Suprapubic skin (tissue), 4 donors: ENCODE measurements at places on chromosomes 12 and 14.
A peak's percentile ranks its signal among the peaks of the same experiment; 100 is the strongest.

DNA sequence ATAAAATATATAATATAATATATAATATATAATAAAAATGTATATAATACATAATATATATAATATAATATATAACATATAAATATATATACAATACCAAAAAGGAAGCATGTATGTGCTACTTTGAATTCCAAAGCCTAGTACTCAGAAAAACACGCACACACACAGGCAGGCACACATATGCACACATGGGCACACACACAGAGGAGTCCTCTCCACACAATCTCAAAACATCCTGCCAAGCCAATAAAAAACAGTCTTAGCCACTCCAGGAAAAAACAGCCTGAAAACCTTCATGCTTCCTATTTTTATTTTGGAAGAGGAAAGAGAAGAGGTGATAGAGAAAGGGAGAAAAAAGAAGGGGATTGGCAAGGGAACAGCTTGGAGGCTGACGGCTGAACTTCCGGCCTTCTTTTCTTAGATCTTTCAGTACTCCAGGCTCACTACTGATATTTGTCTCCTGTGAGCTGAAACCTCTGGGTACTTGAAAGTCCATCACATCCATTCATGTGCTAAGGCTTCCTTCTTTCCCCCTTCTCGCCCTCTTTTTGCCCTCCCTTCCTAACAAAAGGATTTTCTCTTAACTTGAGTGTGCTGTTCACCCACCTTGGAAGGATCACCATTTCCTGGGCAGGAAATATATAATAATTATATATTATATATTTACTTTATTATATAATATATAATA, 394.2 kb downstream of the NUAK1 start:
- DNase-seq, result no peak

GRCh38 chr14:59849411-59850130, 21.0 kb downstream of the RTN1 start:
- DNase-seq, result no peak

DNA sequence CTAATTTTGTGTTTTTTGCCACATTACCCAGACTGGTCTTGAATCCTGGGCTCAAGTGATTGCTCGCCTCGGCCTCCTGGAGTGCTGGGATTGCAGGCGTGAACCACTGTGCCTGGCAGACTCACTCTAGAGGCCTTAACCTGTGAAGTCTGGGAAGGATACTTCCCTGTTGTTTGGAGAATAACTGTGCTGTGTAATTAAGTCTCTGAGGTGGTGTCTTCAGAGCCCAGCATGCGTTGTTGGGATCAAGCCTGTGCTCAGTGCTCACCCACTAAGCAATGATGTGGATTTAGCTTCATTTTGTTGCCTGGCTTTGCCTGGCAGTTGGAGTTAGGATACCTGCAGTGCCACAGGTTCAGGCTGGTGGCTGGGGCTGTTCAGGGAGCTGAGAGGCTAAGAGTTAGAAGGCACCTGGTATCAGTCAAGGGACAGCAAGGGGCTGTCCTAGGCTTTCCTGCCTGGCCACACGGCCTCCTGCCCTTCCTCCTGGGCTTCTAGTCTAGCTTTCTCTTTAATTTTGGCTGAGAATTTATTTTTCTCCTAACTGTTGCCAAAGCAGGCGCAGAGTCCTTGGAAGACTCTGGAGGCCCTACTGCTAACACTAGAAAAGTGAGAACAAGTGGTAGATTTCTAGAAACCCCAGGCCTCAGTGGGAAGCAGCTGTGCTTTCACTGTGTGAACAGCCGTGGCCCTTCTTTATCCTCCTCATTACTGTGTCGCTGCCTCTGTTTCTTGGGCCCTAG, 38.5 kb downstream of the EP400 start:
- no peak for DNase-seq

GRCh38 chr12:30970559-30971197, 44.1 kb downstream of the TSPAN11 start:
- DNase-seq, result no peak

DNA sequence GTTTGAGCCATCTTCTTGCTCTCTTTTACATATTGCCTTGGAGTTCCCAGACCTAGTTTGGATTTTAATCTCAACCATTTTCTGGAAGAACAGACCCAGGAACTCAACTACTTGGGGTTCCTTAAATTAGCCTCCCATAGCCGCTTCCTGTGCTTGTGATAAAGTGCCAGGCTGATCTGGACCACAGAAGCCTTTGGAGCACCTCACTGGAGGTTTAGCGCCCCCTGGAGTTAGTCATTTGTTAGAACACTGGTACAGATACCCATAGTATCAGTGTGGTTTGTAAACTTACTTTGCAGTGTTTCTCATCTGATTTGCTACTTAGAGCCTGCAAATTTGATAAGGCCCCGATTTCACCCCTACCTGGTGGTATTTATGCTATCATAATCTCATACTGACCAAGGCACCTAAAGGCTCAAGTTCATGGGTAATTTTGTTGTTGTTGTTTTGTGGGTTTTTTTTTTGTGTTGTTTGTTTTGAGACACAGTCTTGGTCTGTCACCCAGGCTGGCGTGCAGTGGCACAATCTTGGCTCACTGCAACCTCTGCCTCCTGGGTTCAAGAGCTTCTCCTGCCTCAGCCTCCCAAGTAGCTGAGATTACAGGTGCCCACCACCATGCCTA, 3.7 kb downstream of the UNC119B start:
- no peak for DNase-seq

DNA sequence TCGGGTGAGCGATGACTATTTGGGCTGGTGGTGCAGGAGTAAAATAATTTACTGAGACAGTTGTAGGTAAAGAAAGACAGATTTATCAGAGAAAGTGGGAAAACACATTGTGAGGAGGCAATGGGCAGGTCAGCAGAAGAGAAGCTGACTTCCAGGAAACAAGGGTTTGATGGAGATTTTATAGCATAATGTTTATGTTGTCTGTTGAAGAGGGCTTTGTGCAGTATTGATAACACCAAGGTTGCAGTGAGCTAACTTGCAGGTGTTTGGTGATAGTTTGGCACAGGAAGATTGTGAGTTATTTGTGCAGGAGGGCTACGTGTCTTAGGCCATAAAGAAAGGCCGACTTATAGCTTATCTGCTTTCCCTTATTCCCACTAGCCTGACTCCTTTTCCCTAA, 72.2 kb downstream of the DHRS2 start:
- DNase-seq, result no peak

GRCh38 chr14:104169699-104170479, 31.5 kb downstream of the KIF26A start:
- no peak for DNase-seq

- DNase-seq, result no peak
Measured at GRCh38 chr12:129841251-129841650, 62.6 kb downstream of the TMEM132D start.

- no peak for DNase-seq
Measured at GRCh38 chr12:67096533-67097318, 172.4 kb upstream of the CAND1 start.

GRCh38 chr14:48936362-48936761, 649.8 kb downstream of the RPS29 start:
- no peak for DNase-seq

- DNase-seq, result no peak
Measured at GRCh38 chr12:57372233-57372632, 58.6 kb downstream of the R3HDM2 start.

DNA sequence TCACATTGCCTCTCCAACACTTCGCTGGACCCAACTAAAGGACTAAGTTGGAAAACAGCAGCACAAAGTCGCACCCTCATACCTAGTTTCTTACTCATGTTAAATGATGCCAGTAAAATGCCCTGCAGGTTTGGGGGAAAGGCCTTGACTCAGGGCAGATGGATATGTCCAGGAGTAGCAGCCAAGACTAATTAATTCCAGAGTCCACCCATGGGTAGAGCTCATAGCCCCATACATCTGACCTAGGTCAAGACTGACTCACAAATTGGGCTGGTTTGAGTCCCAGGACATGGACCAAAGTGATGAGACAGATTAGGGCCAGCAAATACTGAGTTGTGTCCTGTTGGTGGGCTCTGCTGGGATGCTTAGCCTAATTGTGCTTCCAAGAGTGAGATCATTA, 224.0 kb upstream of the BTG1 start:
- no peak for DNase-seq

DNA sequence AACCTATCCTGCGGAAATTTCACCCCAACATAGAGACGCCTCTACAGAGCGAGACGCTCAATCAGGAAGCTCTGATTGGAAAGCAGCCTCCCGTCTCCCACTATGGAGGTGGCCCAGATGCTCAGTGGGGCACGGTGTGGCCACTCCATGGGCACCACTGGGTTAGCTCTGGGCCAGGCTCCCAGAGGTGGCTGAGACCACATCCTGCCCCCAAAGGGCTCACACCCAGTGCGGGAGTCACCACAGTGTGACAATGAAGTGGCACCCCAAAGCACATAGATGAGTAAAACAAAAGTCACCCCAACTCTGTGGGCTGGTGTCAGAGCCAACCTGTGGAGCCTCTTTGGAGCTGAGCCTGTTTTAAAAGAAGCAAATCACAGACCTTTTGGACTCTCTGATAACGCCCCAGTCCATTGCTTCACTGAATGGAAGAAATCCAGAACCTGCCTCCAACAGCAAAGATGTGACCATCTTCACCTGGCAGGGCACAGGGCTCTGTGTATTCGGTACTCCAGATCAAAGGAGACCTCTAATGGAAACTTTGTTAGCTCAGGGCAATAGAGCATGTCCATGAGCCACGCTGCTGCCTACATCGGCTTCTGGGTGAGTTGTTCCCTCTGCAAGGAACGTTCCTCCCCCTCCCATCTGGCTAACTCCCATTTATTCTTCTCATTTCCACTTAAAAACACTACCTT, 19.6 kb downstream of the CLMN start:
- DNase-seq, result no peak

DNA sequence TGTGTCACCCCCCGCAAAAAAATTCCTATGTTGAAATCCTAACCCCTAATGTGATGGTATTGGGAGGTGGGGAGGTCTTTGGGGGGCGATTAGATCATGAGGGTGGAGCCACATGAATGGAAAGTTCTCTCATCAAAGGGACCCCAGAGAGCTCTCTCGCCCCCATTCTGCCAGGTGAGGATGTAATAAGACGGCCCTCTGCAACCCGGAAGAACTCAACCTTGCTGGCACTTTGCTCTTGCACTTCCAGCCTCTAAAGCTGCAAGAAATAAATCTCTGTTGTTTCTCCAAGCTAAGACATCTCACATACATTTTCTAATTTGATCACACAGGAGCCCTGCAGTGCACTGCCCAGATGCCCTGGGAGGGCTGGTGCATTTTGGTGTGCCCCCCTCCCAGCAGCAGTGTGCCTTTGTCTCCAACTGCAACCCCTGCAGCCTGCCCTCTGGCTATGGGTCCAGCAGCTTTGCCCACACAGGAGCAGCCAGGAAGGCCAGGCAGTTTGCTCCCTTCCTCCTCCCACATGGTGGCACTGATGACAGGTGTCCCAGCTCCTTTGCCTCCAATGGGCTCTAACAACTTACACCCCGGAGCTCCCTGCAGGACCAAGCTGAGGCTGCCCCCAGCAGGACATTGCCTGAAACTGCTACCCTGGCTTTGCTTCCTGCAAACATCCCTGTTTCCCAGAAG, 59.3 kb downstream of the C14orf132 start:
- DNase-seq, result peak; percentile 78

- DNase-seq, result no peak
Measured at GRCh38 chr12:87259391-87259790, 769.8 kb downstream of the C12orf50 start.

GRCh38 chr14:105852378-105853088, 326.1 kb downstream of the TMEM121 start:
- peak; percentile 70 for DNase-seq

DNA sequence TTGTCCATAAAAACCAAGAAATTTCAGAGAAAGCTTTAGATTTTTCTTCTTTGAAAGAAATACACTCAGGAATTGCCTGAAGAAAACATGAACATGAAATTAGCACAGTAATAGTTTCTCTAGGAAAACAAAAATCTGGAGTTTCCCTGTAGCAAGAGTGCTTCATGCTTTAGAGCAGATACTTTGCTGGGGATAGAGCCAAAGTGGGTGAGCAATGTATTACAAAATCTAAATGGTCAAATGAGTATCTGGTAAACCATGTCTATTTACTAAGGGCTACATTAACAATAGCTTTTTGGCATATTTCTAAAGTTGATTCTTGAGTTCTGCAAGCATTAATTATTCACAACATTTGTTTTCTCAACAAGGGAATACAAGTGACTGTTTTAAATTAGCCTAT, 26.2 kb downstream of the AVPR1A start:
- DNase-seq, result no peak

DNA sequence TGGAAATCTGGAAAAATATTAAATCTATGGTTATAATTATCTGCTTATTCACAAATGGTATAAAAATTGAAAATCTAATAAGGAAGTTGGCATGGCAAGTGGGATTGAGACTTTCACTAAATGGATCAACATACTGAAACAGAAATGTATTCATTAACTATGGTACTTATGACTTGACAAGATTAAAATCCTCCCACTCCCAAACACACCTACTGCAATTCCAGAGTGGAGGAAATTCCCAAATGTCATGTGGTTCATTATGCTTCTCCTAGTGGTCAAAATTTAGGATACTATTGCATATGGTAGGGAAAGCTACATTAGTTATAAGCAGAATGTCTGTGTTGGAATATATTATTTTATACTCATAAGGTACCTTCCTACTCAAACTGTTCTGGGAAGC, 265.3 kb upstream of the PRICKLE1 start:
- DNase-seq, result no peak

GRCh38 chr14:72636094-72636493, 257.8 kb downstream of the DPF3 start:
- no peak for DNase-seq

GRCh38 chr12:3042394-3042793, 34.8 kb upstream of the TSPAN9 start:
- DNase-seq, result no peak

DNA sequence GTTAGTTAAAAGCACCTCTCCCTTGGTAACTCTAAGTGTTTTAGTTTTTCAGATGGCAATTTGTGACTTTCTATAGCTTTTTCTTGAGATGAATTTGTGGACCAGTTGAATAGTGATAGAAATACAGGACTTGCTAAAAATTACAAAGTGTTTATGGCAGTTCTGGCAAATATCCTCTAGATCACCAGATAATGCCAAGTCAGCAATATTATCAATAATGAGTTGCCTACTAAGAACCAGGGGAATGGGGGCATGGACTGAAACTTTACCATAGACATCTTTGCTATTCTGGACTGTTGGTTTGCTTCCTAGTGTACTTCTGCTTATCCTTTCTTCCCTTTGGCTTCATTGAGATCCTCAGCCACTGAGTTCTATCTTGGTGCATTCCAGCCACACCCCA, 584.2 kb downstream of the DIO2 start:
- DNase-seq, result no peak

DNA sequence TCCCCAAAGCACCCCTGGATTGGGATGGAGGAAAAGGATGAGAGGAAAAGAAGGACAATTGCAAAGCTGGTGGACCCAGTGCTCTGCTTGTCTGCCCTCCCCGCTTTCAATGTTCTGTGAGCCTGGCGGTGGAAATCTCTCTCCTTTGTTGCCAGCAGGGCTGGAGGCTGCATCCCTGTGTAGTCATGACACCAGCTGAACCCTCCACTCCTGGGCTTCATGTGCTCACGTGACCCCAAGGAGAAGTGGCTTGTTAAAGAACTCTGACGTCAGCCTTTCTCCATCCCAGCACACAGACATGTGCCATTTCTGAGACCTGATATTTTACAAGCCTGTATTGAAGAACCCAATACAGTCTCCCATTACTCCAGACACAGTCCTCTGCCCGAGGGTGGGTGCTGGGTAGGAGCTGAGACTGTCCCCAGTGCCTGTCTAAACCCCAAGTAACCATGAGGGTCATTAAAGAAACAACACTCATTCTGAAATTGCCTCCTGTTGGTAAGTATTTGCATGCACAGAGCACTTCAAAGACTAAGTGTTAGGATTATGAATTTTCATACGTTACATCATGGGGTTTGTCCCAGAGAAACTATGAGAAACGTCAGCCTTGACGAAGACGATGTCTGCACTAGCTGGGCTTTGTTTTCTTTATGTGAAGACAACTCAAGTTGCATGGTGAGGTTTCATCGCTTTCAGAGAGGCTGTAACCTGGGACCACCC, 21.7 kb downstream of the GALNT16 start:
- no peak for DNase-seq
